ENCODE measurements at places on chromosomes 6 and 20.

DNA sequence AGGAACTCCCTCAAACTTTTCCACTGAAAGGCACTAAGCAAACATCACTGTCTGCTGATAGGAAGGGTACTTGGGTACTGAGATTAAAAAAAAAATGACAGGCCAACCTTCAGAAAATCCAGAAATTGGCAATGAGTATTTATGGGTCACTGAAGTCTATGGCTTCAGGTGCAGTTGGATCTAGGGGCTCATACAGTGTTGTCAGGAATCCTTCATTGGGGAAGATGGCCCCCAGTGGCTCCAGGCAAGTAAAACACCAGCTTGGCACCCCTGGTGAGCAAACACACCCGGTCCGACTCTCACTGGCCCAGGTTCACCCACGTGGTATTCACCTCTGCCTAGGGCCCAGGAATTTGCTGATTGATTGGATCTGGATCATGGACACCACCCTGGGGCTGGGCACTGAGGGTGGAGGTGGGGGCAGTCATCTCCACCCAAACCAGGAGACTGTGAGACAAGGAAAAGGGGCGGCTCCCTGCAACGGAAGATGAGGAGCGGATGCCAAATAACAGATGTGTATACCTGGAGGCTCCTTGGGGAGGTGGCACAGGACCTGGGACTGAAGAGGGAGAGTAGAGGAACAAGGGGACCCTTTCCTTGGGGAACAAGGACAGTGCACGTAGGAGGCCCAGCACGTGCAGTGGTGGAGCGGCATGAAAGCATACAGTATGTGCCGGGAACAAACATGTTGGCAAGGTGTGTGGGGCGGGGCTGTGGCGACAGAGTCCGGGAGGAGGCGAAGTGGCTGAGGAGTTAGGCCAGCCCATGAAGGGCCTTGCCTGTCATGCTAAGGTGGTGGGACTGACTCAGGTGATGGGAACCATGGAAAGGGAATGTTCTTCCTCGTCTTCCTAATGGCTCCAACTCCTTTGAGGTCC is 4.7 kb downstream of the SLC2A10 start:
- no peak for DNase-seq

- no peak for DNase-seq
Observed at GRCh38 chr6:35411066-35411465, 41.1 kb upstream of the FANCE start.

DNA sequence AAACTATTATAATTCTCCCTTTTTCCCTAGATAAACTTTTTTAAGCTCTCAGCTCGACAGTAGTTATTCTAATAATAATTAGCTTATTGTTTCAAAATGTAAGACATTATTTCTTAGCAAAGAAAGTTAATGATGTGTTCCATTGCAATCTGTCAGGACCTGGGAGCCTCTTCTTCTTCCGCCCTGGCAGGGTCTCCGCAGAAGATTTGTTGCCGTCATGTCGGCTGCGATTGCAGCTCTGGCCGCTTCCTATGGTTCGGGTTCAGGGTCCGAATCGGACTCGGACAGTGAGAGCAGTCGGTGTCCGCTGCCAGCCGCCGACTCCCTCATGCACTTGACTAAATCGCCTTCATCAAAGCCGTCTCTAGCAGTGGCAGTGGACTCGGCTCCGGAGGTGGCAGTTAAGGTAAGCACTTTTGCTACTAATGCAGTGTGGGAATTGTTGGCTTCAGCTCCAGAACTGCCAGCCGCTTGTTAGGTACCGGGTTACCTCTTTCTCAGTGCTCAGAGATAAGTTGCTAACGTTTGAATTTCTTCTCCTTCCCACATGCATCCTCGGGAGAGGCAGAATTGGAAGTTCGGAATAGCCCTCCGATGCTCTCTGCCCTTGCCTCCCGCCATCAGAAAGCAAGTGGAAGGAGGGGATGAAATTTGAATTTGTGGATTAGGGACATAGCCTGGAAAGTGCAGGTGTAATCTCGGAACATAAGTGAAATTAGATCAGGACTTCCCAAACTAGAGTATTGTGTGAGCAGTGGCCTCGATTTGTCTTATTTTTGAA is at the start of gene CDC40:
CDC40 (plus strand) TSS at position 200 of the 781 bp plus-strand sequence; CDS start at position 218, 18 bp downstream.
- no peak for DNase-seq

DNA sequence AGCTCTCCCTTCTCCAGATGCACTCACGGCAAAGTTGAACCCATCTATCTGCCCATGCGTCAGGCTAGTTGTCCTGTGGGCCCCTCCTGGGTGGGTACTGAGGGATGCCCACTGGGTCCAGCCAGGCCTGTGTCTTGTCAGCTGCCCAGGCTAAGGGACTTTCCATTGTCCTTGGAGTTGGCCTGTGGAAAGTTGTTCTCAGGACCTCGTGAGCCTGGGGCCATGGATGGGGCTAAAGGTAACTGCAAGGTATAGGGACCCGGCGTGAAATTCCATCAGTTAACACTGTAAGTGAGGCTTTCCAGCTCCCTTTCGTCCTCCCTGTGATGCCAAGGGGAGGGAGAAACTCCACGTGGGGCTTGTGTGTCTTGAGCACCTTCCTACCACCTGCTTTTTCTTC is 126.5 kb downstream of the CEBPB start:
- no peak for DNase-seq

DNA sequence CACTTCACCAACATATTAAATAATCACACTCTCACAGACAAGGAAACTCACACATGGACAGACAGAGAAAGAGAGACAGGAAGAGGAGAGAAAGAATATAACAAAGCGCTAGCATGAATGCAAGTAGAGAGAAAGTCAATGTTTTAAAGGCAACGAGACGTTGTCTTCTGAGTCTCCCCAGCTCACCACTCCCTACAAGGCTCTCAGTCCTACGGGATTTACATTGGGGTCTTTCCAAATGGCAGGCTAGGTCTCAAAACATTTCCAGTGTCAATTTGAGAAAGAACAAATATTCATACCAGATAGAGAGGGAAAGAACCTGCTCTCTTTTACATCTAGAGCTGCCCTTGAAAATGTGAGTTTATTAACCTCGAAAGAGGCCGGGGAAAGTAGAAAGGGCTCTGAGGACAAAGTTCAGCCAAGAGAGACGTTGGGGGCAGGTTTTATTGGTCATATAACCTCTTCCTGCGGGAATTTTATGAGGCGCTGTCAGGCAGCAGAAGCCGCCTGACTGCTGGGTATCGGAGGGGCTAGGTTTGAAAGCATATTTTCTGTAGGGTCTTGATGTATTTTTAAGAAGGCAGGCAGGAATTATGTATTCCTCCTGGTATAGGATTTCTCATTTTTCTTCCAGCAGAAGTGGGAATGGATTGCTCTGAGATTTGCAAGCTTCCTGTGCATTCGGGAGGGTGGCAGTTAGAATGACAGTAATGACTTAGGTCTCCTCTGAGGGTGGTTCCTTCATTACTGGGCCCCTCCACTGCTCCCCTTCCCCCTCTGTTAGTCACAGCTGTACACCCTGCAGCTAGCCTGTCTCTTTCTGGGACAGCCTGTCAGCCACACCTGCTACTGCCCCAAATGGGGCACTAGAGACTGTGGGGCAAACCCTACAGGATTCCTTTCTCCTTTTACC is 34.4 kb upstream of the KIF16B start:
- no peak for DNase-seq

DNA sequence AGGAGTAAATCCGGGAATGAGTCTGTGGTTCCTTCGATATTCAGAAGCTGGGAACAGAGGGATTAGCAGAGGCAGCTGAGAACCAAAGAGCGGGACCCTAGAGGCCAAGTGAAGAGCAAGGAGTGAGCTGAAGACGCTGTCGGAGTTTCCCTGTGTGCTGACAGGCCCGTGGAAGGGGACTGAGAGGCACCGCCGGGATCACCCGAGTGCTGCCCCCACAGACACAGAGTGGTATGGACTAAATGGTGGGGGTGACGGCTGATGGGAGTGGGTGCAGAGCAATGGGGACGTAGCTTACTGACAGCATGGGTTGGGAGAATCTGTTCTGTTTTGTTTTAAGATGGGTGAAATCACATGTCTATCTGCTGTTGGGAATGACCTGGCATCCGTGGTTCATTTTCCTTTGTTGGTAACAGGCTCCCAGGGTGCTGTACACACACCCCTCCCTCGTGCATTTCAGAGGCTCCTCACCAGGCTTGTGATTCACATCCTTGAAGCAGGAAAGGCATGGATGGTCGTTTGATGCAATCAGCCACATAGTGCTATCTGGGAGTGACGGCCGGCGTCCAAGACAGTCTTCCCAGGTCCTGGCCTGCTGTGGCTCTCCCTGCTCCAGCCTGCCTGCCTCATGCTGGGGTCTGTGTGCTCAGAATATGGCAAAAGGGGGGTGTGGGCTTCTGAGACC is 97.4 kb downstream of the THBS2 start:
- no peak for DNase-seq

Data from GM04503 (cell line).